Stimulated activated CD4-positive, alpha-beta T cell treated with anti-CD3 and anti-CD28 coated beads, Interleukin-1b, Interleukin-23, amount 100 ng/mL, for 4 hours (primary cell): ENCODE measurements at places on chromosomes 7 and 10.

GRCh38 chr7:70156057-70156456 is 557.8 kb downstream of the AUTS2 start:
- DNase-seq = no peak

- no peak for DNase-seq
Measured at GRCh38 chr10:86389441-86390193, 23.0 kb upstream of the GRID1 start.

- no peak for DNase-seq
Measured at GRCh38 chr10:121627876-121628581, 29.8 kb upstream of the FGFR2 start.

GRCh38 chr10:89600041-89600440 is 45.0 kb downstream of the PANK1 start:
- DNase-seq = no peak

- DNase-seq = no peak
Measured at GRCh38 chr7:33590916-33591315, 314.4 kb upstream of the BMPER start.

GRCh38 chr7:47039089-47039648 is 542.7 kb downstream of the TNS3 start:
- no peak for DNase-seq

DNA sequence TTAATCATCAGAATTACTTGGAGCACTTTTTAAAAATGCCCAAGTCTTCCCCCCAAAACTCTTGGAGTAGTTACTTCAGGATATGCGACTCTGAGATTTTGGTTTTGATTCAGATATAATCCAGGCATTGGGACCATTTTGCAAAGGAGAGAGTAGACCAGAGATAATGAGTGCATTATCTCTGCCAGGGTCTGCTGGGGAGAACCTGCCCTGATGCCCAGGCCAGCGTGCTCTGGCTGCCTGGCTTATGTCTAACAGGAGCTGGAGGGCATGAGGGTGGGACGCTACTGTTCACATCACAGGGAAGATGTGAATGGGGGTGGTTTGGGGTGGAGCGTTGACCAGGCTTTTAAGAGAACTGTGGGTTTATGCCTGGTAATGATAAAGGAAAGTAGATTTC is 336.2 kb downstream of the DPP6 start:
- no peak for DNase-seq

GRCh38 chr10:72056932-72057751 is 31.2 kb downstream of the SPOCK2 start:
- DNase-seq = no peak

- no peak for DNase-seq
Measured at GRCh38 chr10:77531441-77532001, 106.1 kb downstream of the KCNMA1 start.

- no peak for DNase-seq
Measured at GRCh38 chr7:106999023-106999422, 45.5 kb upstream of the PRKAR2B start.

DNA sequence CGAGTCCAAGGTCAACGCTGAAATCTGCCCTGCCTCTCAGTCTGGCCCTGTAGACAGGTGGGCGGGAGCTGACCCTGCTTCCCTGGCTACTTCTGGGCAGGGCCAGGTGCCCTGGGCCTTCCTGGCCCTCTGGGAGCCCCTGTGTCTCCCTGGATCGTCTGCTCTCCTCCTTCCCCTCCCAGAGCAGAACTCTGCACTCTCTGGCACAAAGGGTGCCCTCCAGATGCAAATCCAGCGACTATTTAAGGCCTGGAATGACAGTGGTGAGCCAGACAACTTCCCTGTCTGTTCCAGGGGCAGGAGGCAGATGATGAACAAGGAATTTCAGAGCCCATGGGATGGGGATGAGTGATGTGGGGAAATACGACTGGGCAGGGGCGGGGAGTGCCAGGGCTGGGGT is 63.4 kb downstream of the C10orf105 start:
- DNase-seq = no peak

GRCh38 chr7:51689547-51689946 is 372.9 kb upstream of the COBL start:
- no peak for DNase-seq

GRCh38 chr10:69315610-69316312 is 37.5 kb downstream of the HK1 start:
- DNase-seq = no peak

DNA sequence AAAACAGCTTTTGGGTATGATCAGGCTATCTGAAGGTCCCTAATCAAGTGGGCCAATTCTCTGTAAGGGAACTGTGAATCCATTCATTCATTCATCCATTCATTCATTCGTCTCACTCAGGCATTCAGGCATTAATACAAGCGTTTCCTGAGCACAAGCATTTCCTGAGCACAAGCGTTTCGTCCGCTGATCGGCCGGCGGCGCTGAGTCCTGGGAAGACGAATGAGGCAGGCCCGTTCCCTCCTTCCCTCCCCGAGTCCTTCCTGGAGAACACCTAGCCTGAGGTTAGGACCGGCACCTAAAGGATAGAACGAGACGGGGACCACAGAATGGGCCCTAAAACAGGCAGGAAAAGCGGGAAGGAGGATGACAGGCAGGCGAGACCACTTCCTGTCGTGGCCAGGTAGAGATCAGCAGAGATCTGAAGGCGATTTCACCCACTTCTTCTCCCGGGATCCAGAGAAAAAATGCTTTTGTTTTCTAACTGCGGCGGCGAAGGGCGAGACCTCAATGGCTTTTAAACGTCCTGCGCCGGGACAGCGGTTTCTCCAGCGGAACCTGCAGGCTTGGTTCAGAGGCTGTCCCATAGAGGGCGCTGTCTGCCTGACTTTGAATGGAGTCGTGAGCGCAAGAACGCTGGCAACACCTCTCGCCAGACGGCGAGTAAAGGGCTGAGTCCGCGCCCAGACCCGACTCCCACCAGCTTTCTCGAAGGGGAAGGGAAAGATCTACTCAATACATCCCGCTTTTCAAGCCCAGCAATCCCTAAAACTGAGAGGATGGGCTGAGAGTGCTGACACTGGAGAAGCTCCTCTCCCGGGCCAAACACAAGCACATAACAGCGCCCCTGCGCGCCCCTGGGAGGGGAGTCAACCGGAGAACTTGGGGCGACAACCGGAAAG is 2.9 kb upstream of the HMX3 start:
- peak; percentile 80 for DNase-seq

- no peak for DNase-seq
Measured at GRCh38 chr10:95328013-95328412, 37.2 kb upstream of the PDLIM1 start.

DNA sequence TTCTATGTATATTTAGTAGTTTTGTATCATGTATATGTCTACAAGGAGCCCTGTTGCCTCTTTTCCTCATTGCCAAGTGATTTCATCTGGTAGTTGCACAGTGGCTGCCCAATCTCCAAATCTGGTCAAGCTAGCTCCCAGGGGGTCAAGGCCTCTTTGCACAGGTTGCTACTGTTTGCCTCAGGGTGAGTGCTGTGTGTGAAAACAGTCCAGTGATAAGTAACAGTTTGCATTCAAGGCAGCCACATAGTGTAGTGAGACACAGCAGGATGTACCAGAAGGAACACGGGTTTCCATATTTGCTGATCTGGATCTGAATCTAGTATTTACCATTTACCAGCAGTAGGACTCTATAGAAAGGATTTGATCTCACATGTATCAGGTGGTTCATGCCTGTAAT is 13.3 kb upstream of the EPC1 start:
- DNase-seq = no peak

GRCh38 chr7:25485026-25485425 is 256.7 kb upstream of the NPVF start:
- DNase-seq = no peak

DNA sequence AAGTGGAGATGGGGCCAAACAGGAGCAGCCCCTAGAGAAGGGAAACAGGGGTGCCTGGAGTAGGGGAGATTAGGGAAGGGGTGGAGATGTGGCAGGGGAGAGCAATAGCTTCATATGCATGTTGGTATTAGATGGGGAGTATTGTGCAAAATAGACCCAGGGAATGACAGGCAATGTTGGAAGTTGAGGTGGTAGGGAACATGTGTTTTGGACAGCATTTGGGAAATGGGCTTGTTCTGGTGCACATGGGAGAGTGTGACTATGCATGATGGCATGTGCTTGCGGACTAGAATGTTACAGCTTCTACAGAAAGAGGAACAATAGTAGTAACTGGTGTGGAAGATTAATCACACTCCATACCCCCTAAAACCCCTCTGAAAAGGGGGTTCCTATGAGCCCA is 10.4 kb downstream of the PAX2 start:
- DNase-seq = no peak

- DNase-seq = no peak
Measured at GRCh38 chr7:55524558-55525310, 47.6 kb downstream of the VOPP1 start.

- DNase-seq = no peak
Measured at GRCh38 chr7:157255201-157255606, 81.6 kb upstream of the DNAJB6 start.

- no peak for DNase-seq
Measured at GRCh38 chr10:16904049-16904448, 86.8 kb upstream of the RSU1 start.

DNA sequence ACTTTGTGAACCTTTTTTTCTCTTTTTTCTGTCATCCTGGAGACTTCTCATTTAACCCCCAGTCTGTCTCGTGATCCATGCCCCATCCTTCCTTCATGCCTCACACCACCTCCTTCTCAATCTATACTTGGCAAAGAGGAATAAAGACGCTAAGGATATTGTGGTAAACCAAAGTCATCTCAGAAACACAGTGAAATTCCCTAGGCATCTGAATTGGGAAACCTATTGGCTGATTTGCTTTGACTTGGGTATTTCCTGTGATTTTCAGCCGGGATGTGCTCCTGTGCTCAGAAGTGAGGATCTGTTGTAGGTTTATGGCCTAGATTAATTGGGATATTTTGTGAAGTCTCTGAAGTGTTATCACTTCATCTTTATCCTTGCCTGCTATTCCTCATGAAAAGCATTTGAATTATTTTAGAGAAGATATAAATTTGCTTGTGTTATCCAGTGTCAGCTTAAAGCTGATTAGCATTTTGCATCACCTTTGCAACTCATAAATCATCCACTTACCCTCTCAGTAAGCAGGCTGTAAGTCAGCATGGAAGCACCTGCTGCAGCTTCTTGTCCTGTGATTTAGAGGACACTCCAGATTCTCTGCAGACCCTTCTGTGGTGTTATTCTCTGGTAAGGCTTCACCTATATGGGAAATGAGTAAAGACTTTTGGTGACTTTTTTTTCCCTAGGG is 138.0 kb downstream of the AUTS2 start:
- DNase-seq = no peak

GRCh38 chr10:14758994-14759664 is 15.6 kb downstream of the FAM107B start:
- DNase-seq = no peak

DNA sequence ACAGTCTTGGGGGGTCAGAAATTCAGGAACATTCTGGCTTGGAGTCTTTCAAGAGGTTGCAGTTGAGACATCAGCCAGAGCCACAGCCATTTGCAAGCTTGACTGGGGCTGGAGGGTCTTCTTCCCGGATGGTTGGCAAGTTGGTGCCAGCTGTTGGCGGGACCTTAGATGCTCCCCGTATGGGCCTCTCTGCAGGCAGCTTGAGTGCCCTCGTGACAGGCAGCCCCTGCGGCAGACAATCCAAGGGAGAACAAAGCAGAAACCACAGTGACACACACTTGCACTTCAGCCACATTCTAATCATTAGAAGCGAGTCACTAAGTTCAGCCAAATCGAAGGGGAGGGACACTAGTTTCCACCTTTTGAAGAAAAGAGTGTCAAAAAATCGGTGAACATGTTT is 59.4 kb upstream of the MXI1 start:
- no peak for DNase-seq

DNA sequence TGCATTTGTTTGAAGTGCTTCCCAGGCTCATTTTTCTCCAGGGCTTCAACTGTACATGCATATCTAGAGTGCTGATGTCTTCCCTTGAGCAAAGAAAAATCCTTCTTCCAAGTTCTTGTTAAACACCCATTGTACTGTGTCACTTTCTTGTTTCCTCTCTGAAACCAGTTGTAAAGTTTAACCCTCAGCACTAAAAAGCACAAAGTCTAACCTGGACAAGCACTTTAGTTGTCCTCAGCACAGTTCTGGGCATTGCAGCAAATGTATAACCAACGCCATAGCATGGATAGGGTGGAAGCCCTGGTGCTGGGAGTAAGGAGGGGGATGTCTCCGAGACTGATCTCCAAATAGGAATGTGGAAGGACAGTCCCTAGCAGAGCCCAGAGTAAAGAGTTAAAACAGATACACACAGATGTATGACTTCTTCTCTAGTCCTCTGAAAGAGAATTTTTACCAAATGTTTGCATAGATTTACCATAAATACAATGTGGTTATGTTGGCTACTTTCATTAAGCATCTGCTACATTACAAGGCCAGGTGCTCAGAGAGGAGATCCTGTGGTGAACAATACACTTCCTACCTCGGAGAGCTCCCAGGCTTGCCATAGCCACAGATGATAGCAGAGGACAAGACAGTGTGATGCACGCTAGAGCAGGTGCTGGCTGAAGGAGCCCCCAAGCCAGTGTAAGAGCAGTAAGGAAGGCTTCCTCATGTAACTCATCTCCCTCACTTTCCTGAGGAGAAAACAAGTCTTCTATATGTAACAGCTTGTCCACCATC is 57.0 kb downstream of the DNAJC12 start:
- no peak for DNase-seq

DNA sequence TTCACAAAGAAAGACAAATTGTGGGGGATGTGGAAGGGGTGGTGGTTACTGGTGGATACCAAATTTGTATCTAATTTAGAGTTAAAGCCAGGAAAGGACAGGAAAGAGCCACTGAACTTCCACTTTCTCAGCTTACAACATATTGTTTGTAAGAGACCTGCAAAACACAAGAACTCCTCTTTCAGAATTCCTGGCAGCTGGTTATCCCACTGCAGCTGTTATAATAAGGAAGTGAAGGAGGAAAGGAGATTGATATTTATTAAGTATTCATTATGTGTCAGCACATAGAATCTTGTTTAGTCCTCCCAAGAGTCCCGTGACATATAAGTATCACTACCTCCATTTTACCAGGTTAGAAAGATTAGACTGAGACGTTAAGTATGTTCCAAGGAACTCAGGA is 481.7 kb downstream of the PHTF2 start:
- DNase-seq = no peak

DNA sequence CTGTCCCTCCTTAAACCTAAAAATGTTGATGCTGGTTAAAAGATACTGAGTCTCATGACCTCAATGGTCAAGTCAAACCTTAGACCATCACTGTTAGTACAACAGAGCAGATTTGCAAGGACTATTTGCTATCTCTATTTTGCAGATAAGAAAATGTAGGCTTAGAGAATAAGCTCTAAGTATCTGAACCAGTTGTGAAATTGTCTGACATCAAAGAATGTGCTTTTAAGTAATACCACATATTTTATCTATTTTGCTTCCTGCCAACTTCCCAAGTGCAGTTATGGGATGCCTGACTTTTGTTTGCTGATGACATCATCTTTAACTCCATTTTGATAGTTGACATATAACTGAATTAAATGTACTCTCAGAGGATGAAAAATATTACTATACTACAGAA is 83.6 kb upstream of the TMEM106B start:
- DNase-seq = no peak

GRCh38 chr7:41110186-41110585 is 592.7 kb downstream of the INHBA start:
- DNase-seq = no peak

GRCh38 chr10:77111611-77112550 is 525.7 kb downstream of the KCNMA1 start:
- DNase-seq = no peak
